Stimulated activated effector memory CD8-positive, alpha-beta T cell treated with anti-CD3 and anti-CD28 coated beads, Interleukin-12 subunit alpha, Interleukin-12 subunit beta, amount 100 ng/mL, for 72 hours (primary cell): ENCODE measurements at places on chromosomes 2 and 18.

DNA sequence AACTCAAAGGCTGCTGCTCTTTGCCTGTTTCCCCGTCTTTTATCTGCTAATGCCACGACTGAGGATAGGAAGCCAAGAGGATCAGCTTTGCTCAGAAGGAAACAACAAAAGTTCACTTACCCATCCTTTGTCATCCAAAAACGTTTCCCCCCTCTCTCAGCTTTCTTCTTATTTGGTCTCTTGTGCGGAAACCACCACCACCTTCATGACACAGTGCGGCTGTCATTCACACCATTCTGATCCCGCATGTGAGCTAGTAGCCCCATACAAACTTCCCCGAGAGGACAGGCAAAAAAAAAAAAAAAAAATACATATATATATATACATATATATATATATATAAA is 656 bp downstream of the LRRTM4 start:
- no peak for DNase-seq

- DNase-seq = no peak
Observed at GRCh38 chr2:37205689-37206341, 9.5 kb downstream of the CEBPZOS start.

- no peak for DNase-seq
Observed at GRCh38 chr2:172462849-172463381, 35.5 kb downstream of the ITGA6 start.

DNA sequence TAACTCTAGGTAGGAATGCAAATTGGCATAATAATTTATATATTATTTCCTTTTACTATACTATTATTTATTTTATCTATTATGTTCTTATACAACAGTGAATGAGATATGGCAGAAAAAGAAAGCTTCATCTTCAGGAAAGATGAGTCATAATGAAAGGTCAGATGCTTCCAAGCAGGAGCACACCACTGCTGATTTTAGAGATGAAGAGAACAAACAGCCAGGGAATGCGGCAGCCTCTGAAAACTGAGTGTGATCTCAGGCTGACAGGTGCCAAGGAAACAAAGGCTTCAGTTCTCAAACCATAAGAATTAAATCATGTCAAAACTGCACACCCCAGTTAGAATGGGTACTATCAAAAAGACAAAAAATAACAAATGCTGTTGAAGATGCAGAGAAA is 149.0 kb downstream of the CCDC178 start:
- no peak for DNase-seq

DNA sequence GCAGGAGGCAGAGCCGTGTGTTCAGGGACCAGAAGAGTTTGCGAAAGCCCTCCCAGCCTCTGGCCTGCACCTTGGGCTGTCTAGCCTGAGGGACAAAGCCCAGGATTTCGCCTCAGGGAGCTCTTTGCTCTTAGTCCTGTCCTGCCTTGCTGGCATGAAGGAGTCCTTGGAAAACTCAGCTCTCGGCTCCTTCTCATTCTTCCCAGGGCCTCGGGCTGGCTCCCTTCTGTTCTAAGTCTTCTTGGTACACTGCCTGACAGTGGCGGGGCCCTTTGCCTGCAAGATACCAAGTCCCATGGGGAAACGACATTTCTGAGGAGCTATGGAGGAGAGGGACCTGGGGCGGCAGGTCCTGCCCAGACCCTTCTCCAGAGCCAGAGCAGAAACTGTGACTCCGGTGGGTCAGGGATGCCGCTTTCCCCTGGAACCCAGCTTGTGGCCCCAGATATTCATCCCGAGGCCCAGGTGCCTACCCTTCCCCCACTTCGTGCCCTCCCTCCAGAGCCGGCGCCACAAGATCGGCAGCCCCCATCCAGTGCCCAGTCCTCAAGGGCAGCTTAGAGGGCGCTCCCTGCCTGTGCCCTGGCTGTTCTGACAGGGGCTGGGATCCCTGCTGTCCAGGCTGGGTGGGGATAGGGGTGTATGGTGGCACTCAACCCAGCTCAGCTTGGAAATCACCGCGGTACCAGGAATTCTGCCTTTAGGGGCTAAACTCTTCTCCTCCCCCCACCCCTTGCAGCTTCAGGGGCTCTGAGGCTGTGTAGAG is 5.5 kb upstream of the CYP26B1 start:
- peak; percentile 40 for DNase-seq

- no peak for DNase-seq
Observed at GRCh38 chr18:79465392-79465991, 69.8 kb downstream of the NFATC1 start.

DNA sequence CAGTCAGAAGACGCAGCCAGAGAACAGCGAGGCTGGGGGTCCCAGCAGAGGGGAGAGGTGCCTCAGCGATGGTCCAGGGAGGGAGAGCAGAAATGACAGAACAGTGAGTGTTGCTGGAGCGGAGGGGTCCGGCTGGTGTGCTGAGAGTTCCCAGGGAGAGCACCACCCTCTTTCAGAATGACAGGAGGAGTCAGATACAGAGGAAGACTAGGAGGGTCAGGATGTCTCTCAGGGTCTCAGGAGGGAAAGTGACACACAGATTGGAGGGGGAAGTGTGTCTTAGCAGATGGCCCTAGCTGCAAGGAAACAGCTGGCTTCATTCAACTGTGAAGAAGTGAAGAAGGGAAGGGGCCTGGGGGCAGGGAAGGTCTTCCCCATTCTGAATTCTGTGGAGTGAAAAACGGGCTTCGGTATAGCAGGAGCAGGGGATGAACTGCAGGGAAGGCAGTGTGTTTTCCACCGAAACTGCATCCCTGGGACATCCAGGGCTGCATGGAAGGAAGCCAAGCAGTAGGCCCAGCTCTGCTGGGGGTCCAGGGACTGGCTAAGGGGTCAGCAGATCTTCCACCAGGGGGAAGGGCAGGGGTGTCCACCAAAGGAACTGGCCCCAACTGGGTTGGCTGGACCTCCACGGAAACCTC is 90.0 kb upstream of the OTOS start:
- DNase-seq = no peak

GRCh38 chr2:175049661-175050060 is 44.5 kb upstream of the CHN1 start:
- DNase-seq = no peak

DNA sequence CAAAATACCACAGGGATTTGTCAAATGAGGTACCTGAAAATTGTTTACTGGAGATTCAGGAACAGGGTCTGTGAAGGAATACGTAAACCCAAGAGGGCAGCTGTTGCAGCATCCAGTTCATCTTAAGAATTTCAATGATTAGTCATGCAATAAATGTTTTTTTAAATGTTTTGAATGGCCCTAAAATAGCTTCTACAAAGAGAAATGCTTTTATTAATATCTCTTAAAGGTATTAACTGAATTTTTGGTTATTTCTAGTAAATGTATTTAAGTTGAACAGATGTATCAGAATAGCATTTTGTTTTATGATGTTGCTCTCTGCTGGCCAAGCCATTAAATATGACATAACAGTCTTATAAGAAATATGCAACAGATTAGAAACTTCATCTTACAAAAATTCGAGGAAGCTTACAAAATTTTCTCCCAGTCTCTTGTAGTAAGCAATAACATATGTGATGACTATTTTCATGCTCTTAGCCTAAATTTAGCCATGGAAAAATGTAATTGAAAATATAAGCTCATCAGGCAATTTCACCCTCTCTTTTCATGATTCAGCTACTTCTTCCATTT is 863.9 kb downstream of the SUCLG1 start:
- DNase-seq = no peak

DNA sequence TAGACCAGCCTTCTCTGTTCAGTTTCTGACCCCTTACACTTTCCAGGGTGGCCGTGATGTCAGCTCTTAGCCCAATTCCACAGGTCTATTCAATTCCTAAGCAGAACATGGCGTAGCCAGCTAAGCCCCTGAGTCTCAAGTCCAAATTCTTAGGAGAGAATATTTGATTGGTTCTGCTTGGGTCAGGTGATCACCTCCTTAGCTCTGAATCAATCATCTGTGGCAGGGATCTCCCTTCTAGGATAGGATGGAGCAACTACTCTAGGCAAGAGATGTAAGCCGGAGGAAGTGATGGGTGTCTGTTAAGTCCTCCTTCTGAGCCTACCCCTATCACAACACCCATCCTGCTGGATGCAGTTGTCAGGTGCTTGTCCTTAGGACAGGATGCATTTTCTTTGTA is 11.1 kb downstream of the UCN start:
- DNase-seq = no peak

DNA sequence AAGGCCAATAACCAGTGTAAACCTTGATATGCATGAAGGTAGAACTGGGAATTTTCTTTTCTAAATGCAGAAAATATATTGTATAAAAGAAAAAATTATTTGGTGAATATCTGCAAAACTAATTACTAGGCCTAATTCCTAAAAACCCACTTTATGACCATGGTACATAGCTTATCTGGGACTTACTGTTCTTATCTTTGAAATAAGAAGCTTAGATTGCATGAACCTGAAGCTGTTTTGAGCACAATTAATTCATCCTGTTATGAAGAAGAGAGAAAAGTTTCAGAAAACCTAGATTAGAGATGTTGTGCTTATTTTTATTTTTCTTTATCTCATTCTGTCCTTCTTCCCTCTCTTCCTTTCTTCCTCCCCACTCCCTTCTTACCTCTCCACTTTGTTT is 235.0 kb downstream of the GULP1 start:
- no peak for DNase-seq

DNA sequence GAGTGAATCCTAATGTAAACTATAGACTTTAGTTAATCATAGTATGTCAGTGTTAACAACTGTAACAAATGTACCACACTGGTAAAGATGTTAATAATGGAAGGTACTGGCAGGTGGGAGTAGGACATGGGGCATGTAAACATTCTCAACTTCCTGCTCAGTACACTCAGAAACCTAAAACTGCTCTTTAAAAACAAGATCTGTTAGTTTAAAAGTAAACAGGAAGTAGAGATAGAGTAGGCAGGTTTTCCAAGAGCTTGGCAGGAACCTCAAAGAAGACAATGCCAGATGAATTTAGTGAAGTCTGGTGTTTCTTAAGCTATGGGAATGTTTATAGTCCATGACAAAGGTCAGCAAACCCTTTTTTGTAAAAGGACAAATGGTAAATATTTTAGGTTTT is 46.6 kb downstream of the CCDC138 start:
- no peak for DNase-seq

DNA sequence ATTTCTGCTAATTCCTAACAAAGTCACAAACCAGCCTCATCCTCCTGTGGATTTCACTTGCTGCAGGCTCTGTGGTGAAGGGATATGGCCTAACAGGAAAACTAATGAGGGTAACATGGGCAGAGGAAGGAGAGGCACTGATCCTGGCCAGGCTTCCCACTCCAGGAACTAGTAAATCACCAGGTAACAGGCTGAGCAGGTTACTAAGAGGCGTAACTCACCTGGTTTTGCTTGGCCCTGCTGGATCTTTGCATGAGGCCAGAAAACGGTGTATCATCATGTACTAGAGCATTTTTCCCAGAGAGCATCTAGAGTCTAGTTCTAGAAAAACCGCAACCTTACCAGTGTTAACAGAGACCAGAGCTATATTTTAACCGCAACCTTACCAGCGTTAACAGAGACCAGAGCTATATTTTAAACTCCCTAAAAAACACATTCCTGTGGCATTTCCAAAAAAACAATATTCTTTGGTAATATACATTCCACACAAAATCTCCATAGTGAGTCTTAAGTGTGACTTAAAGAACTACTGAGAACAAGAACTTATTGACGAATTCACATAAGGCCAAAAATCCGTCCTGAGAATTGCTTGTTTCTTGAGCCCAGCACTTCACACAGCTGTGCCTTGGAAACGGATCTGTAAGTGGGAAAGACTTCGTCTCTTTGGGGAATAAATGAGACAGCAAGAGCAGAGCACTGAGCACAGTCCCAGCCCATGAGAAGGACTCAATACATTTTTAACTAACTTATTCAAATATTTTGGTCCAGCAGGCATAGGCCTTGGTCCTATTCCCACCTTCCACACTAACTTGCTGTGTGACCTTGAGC is 43.4 kb downstream of the DPP4 start:
- no peak for DNase-seq

DNA sequence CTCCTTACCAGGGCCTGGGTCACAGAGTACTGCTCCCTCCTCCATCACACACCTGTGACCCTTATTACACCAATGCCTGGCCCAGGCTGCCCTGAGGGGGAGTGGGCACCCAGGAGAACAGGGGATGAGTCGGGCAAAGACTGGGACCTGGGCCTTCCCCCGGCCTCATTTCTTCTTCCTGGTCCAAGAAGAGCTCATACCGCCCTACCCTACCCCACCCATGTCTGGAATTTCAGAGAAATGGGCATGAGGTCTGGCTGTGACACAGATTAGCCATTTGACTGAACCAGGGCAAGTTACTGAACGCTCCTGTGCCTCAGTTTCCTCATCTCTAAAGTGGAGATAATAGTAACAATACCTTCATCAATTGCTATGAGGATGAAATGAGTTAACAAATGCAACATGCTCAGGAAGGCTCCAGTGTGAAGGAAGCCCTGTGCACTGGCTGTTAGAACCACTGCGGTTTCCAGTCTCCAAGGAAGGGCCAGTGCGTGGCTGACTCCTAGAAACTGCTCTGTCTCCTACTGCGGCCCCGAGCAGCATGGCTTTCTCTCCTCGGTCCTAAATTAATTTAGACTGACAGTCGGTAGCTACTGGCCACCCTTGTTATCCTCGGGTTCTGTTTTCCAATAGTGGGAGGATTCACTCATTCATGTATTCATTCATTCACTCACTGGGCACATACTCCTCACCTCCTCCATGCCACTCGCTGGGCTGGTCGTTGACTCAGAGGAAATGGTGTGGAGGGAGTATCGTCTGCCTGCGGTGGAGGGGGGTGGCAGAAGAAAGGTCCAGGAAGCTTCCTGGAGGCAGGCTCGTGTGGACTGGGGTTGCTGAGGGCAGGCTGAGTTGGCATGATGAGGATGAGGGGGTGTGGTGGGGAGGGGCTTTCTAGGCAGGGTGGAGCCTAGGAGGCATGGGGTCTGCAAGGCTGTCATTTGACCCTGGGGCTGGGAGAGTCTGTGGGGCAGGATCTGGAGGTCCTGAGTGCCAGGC is 175.6 kb downstream of the GLI2 start:
- no peak for DNase-seq

- DNase-seq = no peak
Observed at GRCh38 chr2:8148260-8149006, 533.4 kb upstream of the ID2 start.

DNA sequence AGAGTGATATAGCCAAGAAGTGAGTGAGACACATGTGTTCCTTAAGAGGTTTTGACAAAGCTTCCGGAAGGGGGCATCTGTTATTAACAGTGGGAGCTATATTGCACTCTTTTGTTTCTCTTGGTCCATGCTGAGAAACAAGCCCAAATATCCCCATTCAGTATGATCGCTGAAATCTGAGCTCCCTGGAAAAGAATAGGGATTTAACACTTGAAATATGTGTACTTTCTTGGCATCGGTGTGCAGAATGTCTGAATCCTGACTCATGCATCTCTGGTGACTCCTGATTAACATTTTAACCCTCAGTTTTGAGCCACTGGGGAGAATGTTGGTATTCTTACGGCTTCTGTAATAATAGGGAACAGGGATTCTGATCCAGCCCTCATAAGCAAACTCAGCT is 448.1 kb downstream of the TSN start:
- no peak for DNase-seq

DNA sequence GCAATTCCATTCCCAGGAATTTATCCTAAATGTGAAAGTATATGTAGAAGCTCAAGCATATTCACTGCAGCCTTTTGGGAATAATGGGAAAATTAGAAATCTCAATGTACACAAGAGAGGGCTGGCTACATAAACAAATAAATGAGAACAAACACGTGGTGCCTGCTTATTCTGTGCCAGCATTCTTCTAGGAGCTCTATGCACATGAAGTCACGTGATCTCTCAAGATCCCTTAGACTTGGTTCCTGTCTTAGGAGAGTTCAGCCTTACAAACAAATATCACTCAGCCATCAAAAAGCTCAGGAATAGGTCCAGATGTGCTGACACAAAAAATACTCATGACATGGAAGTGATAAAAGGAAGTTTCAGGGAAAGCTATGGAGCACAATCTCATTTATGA is 92.9 kb upstream of the SP3 start:
- DNase-seq = no peak
